ENCODE measurements at places on chromosomes 1 and 21.

GRCh38 chr1:4626560-4627319 is 27.7 kb upstream of the AJAP1 start:
- no peak for DNase-seq

- no peak for DNase-seq
Measured at GRCh38 chr1:208653426-208653825, 409.2 kb upstream of the PLXNA2 start.

DNA sequence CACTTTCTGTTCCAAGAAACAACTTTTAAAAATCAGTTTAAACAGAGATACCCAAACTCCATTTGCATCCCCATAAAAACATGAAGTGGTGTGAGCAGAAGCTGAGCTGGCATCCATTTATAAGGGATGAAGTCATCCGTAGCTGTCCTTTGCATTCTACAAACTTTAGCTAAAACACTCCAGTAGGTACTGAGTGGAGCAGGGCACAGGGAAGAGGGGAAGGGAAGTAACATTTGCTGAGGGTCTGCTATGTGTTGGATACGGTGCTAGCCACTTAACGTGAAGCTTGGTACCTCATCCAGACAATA is 32.9 kb downstream of the VWA5B1 start:
- no peak for DNase-seq

GRCh38 chr21:34715985-34716596 is 47.3 kb downstream of the CLIC6 start:
- no peak for DNase-seq
